Glomerular endothelial cell (primary cell): ENCODE measurements at places on chromosomes 4 and X.

DNA sequence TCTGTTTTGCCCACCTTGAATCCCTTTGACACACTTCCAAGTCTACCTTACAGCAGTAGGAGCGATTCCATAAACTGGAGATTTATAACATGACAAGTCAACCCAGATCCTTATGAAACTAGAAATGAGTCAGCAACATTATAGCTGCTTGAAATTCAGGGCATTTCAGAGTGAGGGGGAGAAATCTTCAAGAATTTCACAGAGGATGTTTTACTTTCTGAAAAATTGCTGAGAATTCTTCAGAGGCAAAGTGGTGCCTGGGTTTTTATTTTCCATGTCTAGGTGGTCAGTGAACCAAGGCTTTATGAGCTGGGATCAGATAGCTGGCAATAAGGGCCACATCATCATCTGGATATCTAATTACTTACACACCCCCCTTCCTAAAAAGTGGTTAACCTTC lies 119.8 kb downstream of the PPARGC1A start:
- no peak for DNase-seq

DNA sequence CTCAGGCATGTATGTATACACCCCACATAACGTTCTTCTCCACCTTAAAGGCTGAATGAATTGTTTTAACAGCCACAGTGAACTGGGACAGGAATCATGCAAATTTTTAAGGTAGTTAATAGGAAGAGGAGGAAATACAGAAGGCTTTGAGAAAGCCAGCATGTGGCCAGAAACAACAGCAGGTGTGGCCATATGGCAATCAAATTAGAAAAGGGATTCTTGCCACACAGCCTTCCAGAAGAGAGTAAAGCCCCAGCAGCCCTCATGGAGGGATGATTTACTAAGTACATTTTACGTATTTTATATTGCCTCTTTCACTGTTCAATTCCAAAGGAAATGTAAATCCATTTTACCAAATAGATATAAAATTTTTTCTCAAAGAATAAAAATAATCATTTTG lies 792.2 kb downstream of the ADGRL3 start:
- DNase-seq = no peak

DNA sequence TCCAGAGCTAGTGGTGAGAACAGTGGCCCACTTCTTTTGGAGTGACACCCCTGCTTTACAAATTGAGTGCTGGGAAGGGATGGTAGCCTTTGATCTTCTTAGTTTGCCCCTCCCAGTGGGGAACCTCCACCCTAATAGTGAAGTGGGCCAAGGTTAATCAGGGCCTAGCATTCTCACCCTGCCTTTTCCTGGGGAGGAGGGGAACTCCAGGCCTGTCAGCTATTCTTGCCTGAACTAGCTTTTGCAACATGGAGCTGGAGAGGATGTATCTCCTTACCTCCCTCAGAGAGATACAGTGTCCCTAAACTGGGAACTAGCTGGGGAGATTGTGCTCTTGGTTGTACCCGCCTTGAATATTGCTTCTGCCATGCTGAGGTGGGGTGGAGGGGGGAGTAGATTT lies 20.6 kb downstream of the PHKA1 start:
- no peak for DNase-seq

- no peak for DNase-seq
These were observed 36.0 kb downstream of the ADGRG2 start for GRCh38 chrX:19086102-19086772.

GRCh38 chr4:120009731-120010130 lies 56.9 kb downstream of the MAD2L1 start:
- DNase-seq = no peak

DNA sequence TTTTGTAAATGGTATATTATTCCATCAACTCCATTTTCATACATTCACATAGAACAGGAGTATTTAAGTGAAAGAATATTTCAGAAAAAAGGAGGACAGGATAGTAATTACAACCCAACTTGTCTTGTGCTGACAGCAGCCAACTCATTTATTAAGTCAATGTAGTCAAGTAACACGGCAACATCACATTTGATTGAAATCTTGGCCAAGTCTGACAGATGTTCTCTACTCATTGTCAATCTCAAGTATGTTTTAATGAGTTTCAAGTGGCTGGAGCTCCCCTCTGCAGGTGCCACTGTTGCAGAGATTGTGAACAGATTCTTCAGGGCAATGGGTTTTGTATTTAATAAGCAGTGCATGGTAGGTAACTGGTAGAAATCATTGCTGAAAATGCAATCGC lies 332.5 kb downstream of the C4orf33 start:
- DNase-seq = no peak

GRCh38 chr4:98482847-98483806 lies 175.3 kb downstream of the TSPAN5 start:
- DNase-seq = no peak

- DNase-seq = no peak
These were observed 93.6 kb upstream of the NAP1L5 start for GRCh38 chr4:88791274-88791673.

GRCh38 chr4:16001484-16001858 lies 38.5 kb upstream of the FGFBP2 start:
- DNase-seq = peak; percentile 31

- DNase-seq = no peak
These were observed 72.7 kb upstream of the STS start for GRCh38 chrX:7074908-7075204.

- DNase-seq = no peak
These were observed 33.7 kb downstream of the METAP1 start for GRCh38 chr4:99029018-99029735.

GRCh38 chr4:898123-898522 lies 34.0 kb downstream of the GAK start:
- DNase-seq = no peak

GRCh38 chr4:128329638-128330037 lies 42.0 kb upstream of the PGRMC2 start:
- no peak for DNase-seq

DNA sequence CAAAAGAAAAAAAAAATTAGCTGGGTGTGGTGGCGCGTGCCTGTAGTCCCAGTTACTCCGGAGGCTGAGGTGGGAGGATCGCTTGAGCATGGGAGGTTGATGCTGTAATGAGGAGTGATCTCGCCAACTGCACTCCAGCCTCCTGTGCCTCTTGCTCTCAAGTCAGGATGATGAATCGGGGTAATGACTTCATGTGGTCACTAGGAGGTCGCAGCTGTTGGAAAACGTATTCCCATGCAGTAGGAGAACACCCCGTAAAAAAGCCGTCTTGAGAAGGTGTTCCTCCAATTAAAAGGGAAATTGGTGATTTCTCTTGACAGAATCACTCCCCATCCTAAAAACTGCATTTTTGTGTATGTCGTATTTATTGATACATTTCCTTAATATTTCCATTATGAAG lies 2.2 kb downstream of the CCNB3 start:
- no peak for DNase-seq

- DNase-seq = no peak
These were observed 290.3 kb downstream of the LDB2 start for GRCh38 chr4:16608123-16608522.

- no peak for DNase-seq
These were observed 5.7 kb upstream of the TMEM156 start for GRCh38 chr4:39037941-39038340.

GRCh38 chr4:89373394-89373793 lies 65.8 kb upstream of the GPRIN3 start:
- DNase-seq = no peak

DNA sequence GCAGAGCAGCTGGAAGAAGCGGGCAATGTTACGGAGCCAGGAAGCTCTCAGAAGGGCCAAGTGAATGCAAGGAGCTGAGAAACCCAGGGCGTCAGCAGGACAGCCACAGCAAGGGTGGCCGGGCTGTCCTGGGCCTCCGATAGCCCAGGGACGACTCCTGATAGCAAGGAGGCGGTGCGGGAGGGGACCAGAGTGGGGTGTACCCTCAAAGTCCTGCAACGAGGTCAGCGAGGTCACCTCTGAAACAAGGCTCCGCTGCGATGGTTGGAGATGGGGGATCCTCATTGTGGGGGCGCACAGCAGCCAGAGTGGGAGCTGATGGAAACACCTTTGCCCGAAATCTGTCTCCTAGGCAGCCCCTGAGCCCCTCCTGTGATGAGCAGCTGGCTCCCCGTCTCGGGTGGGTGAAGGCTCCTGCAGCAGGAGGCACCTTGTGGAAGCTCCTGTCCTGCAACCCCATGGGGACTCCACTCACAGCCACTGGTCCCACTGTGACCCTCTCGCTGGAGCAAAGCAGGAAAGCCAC lies 4.3 kb upstream of the CCNQ start:
- no peak for DNase-seq

- DNase-seq = no peak
These were observed 392 bp upstream of the UGT2A3 start for GRCh38 chr4:68951806-68952585.

DNA sequence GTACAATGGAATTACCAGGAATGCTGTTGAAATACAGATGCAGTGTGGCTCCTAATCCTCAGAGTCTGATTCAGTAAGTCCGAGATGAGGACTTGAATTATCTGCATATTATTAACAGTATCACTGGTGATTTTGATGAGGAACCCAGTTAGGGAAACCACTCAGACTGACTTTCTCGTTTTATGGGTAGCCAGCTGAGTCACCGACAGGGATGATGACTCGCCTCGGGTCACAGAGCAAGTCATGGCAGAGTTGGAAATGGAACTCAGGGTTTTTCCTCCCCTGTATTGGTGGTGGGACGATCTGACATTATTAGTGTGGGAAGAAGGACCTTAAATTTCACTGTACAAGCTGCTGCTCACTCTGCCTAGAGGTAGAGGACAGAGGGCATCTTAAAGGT lies 51.3 kb downstream of the RTL9 start:
- DNase-seq = no peak

DNA sequence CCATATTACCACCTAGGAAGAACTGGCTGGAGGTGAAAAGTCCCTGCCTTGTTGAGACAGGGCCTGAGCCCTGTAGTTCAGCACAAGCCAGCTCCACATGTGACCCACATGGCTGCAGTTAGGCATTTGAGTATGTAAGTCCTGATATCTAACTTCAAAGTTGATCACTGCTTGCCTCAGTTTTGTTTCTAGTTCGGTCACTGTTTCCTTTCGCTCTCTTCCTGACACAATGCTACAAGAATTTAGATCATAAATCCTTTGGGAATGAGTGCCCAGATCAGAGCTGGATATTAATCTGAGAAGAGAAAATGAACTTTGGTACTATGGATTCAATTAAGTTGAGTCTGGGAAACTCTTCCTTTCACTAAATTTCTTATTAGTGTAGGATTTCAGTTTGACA lies 48.4 kb downstream of the AKAP4 start:
- no peak for DNase-seq

DNA sequence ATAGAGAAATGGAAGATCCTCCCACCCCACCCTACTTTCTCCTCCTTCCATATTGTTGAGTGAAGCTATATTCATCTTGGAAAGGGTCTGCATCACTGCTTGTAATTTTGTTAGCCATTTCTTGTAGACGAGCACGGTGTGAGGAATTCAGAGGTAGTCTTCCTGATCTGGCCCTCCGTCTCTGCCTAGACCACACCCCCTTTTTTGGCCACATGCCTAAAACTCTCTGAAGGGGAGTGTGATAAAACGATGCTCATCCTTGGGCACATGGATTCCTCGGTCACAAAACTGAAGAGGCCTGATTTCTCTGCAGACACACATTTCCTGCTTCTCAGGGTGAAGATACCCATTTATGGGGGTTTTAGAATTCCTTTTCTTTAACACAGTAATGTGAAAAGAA lies 182.8 kb downstream of the LARP7 start:
- DNase-seq = no peak

DNA sequence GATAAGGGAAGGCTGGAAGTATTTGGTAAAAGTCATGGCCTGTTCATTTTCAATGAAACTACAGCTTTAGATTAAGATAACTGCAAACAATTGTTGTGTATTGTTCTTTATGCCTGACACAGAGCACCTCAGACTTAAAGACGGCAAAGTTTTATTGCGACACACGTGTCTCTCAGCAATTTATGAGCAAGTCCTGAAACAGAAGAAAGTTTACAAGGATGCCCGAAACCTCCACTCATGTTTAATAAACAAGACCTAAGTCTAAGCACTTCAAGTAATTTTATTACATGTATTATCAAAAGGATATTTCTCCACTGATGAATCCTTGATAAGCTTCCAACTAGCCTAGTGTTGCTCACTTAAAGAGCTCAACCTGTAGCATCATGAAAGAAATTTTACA lies 51.0 kb downstream of the DHX15 start:
- no peak for DNase-seq

GRCh38 chr4:16732741-16733140 lies 165.7 kb downstream of the LDB2 start:
- no peak for DNase-seq

GRCh38 chr4:8435656-8436121 lies 4.8 kb downstream of the ACOX3 start:
- DNase-seq = no peak

DNA sequence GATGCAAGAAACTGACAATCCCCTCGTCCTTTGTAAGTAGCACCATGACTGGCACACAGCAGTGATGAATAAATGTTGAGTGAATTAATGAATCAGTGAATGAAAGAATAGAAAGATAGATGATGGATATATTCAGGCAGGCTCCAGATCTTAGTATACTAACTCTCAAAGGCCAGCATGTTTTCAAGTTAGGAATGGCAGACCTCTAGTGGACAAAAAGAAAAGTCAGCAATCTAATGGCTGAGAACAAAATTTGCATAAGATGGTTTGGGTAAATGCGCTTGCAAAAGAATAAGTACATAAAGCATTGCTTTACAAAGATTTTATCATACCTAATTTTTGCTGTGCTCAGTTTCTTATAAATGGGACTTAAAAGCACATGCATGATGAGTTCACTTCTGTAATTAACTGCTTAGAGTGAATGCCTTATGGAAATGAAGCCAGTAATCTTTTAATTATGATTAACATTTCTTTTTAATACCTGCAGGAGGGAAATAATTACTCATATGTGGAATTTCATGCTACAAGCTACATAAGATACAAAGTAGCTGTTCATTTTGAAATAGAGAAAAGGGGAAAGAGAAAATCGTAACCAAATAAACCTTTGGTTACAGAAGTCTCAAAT lies 126.9 kb upstream of the GPRIN3 start:
- no peak for DNase-seq

GRCh38 chr4:548976-549375 lies 27.1 kb downstream of the TMEM271 start:
- DNase-seq = no peak

GRCh38 chr4:107619731-107620130 lies 100.3 kb downstream of the PAPSS1 start:
- DNase-seq = no peak

DNA sequence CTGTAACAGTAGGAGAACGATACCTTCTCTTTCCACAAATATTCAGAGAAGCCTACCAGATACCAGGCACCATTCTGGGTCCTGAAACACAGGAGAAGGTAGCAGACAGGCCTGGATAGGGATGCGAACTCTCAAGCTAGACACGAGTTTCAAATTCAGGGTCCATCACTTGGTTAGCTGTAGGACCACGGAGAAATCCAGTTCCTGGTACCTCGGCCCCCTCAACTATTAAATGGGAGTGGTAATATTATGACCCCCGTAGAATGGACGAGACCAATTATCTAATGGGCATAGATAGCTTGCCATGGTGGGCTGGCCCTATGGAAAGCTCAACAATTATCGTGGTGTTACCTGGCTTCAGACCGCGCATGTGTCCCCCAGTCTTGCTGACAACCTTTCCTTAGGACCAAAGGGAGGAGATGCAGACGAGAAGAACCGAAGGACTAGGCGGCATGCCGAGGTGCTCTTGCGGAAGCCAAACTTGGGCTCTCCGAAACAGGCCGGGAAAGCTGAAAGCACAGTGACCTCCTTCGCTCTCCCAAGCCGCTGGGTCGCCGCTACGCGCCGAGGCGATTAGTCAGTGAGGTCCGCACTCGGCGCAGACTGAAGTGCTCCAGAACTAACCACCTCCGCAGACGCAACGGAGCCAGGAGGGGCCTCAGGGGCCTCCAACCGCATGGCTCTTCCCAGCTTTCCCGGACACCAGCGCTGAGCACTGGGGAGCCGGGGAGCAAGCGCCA lies 19.6 kb downstream of the NKX3-2 start:
- no peak for DNase-seq
